ENCODE measurements at places on chromosomes 2 and 18.

DNA sequence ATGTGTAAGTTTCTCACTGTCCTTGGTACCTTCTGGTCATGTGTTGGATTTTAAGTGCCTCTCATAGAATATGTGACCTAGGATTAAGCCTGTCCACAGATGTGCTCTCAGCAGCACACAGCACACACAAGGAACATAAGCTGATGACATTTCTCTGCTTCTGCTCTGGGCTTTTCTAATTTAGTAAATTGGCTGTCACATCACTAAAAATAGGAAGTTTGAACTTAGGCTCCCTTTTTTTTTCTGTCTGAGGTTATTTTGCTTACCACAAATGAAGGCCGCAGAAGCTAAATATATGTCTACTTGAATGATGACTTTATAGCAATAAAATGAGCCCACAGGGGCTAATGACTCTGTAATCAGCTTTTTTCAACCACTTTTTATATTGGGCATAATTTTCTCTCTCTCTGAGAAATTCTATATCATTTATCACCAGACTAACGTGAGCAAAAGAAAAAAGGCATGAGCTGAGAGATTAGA lies 150.2 kb upstream of the KLHL14 start:
- no peak for DNase-seq

DNA sequence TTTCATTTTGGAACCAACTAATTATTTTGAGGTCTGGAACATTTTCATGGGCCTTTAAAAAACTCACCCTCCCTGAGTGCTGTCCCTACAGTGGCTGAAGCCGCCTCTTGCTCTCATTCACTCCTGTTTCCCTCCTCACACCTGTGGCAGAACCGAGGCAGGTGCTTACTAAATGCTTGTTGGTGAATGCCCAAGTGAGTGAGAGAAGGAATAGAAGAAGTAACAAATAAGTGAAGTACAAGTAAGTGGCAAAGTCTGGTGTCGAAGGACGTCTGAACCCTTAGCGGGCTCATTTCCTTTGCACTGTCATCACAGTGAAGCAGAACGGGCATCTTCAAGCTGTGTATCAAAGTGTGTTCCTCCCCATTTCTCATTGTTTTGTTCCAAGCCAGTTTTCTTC lies 135.2 kb downstream of the RHBDD1 start:
- DNase-seq = no peak

GRCh38 chr2:134253804-134254203 lies at the start of gene MGAT5:
Gene MGAT5, plus strand, starts transcription at chr2:134254072. Its CDS starts 332 bp downstream, at chr2:134254404.
- DNase-seq = no peak

- DNase-seq = no peak
Measured at GRCh38 chr2:222594679-222595078, 61.2 kb downstream of the FARSB start.

- no peak for DNase-seq
Measured at GRCh38 chr18:58225101-58225500, 181.1 kb downstream of the NEDD4L start.

GRCh38 chr2:98460573-98461497 lies 16.2 kb downstream of the INPP4A start:
- no peak for DNase-seq

DNA sequence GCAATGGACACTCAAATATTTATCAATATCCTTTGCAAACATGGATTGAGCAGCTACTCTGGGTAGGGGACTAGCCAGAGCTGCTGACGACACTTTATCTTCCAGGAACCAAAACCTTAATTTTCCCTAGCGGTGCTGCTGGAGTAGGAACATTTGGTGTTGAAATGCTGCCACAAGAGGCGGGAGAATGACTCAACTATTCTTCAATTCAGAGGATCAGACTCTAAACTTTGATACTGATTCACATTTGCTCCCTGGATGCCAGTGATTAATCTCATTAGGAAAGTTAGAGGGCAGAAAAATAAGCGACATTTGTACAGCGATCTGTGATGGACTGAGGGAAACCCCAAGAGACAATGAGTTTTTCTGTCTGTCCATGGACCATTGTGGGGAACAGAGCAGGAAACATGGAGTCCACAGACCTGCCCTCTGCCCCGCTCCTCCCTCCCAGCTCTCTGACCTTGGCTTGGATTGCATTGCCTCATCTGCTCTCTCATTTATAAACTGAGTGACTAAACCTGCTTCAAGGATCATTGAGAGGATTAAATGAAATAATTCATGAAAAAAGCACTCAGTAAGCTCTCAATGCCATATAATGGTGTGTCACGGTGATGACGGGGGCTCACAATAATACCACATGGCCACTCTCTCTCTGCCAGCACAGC lies 12.6 kb upstream of the EPB41L3 start:
- no peak for DNase-seq

DNA sequence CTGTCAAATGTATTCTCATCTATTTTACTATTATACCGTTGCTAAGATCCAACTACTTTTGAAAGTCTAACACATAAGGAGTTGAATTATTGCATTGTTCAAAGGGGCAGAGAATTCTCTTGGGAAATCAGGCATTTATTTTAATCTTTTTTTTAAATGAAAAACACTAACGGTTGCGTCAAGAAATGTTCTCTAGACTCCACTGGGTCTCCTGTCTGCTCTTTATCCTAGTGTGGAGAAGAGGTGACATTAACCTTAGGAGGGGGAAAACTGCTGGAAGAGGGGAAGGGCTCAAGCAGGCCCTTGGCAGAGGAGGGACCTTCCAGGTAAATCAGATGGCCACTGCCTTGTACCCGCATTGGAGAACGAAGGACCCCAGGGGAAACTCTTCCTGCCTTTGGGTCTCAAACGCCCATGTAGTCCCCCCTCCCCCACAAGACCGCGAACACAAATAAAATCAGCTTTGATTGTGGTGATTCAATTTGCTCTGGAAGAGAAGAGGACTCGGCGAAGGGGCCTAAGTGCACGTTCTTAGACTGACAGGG lies 1.1 kb upstream of the APCDD1 start:
- DNase-seq = no peak

- DNase-seq = no peak
Measured at GRCh38 chr18:74613381-74613780, 15.7 kb downstream of the ZNF407 start.

GRCh38 chr2:50355891-50356290 lies 676.0 kb downstream of the NRXN1 start:
- no peak for DNase-seq

- no peak for DNase-seq
Measured at GRCh38 chr18:2855560-2856350, 8.9 kb downstream of the EMILIN2 start.

GRCh38 chr2:235433860-235434259 lies 60.0 kb upstream of the AGAP1 start:
- no peak for DNase-seq

GRCh38 chr2:49165662-49166061 lies 11.3 kb upstream of the FSHR start:
- no peak for DNase-seq

Data from right forelimb (tissue), 1 donor.